ENCODE measurements at places on chromosomes 2 and 18.
A peak's percentile ranks its signal among the peaks of the same experiment; 100 is the strongest.

DNA sequence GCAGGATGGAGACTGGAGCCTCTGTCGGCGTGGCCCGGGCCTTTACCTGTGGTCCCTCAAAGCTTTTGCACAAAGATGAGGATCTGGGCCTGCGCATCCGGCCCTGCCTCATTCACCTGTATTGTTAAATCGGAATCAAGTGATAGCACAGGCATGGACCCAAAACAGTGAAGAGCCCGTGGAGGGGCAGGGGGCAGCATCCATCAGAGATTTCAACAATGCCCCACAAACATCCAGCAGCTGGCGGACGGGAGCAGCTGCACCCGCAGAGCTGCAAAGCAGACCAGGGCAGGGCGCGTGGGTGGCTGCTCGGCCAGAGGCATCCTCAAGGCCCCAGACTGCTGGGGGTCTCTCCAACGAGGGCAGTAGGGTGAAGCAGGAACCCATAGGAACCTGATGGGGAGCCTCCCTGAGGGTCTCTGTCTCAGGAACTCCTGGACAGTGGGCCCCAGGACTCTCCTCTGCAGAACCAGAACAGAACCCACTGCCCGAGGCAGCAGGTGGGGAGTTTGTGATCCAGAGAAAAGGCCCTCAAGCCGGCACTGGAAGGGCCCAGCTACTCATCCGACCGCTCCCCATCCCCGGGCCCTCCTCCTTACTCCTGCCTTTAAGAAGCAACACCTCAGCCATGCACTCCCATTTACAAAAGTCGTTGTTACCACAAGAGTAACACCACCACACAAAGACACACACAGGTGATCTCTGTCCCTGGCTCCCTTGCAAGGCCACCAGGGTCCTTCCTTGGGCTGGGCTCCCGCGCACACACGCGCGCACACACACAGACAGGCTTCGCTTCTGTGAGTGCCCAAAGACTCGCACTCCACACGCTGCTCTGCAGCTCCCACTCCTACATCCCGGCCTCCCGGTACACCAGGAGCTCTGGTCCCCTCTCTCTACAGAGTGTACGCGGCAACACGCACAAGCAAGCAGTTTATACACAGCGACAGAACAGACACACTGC, 28.8 kb downstream of the HDAC4 start:
- no peaks in the 10 kb centered on the region for H3K27me3 ChIP-seq
- no peak for DNase-seq
- H3K36me3 ChIP-seq, result no peaks in the 10 kb centered on the region
- H3K4me1 ChIP-seq, result no peaks in the 10 kb centered on the region
- no peak overlapping the region for H3K4me3 ChIP-seq

DNA sequence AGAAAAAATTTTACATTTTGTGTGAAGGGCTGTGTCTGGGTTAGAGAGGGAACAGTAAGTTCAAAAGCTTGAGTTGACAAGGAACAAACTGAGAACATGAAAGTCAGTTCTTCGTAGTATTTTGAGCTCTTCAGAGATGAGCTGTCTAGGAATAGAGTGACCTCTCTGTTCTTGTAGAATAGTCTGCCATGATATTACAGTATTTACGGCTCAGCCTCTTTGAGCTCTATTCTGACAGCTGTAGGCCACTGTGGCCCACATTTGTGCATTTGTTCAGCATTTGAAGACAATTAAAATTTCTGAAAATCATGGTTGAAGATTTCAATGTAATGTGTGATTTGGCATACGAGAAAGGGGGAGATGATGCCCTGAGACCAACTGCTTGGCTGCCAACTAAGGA, 172.8 kb downstream of the MGAT5 start:
- peak overlapping the region; percentile 62 for H3K27ac ChIP-seq
- DNase-seq, result no peak
- no peaks in the 10 kb centered on the region for H3K27me3 ChIP-seq
- H3K36me3 ChIP-seq, result peaks cover 10% of the 10 kb centered on the region

GRCh38 chr2:2853346-2853745, 522.3 kb upstream of the MYT1L start:
- no peak overlapping the region for H3K27ac ChIP-seq
- H3K36me3 ChIP-seq, result no peaks in the 10 kb centered on the region
- H3K4me1 ChIP-seq, result no peaks in the 10 kb centered on the region
- H3K27me3 ChIP-seq, result peaks cover 17% of the 10 kb centered on the region

DNA sequence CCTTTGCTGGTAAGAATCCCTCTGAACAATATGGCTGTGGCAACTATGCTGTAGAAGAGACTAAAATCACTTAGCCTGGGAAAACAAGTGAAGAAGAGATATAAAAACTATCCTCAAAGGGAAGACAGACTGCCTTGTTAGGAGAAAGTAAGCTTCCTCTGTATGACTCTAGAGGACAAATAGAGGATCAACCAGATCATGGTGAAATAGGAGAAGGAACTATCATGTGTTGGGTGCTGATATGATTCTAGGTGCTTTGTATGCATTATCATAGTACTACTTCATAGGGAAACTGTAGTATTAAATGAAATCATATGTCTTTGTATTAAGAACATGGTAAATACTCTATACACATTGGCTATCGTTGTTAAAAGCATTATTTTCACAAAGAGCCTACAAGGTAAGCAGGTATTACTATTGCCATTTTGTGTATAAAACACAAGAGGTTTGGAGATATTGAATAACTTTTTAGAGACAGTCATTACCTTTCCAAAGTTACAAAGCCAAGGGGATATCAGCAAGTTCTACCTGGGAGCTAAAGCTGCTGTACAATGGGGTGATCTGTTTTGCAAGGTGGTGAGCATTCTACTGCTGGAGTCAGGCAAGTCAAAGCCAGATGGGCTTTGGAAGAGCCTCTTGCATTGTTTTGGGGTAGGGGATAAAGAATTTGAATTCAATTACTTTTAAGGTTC, 402.6 kb downstream of the ALK start:
- H3K36me3 ChIP-seq, result no peaks in the 10 kb centered on the region
- H3K27me3 ChIP-seq, result no peaks in the 10 kb centered on the region
- DNase-seq, result no peak
- peaks cover 45% of the 10 kb centered on the region for H3K4me1 ChIP-seq
- peak overlapping the region; percentile 7 for H3K4me3 ChIP-seq
- H3K27ac ChIP-seq, result peak overlapping the region; percentile 79

DNA sequence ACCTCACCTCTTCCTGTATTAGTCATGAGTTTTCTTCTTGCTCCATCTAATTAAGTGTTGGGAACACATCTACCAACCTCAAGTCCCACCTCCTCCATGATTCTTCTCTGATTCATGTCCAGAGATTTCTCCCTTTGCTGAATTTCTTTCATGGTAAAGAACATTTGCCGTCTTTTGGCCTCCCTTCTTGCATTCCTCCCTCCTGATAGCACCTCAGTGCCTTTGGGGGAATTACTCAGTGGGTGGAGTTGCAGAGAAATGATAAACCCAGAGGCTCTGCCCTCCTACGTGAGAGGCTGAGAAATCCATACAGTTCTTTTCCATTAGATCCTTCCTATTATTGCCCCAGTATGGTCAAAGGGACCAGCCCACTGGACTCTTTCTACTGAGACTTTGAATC, 651.9 kb downstream of the SLC4A3 start:
- peaks cover 76% of the 10 kb centered on the region for H3K4me1 ChIP-seq
- no peaks in the 10 kb centered on the region for H3K27me3 ChIP-seq
- no peak overlapping the region for H3K4me3 ChIP-seq
- H3K27ac ChIP-seq, result peak overlapping the region; percentile 96

DNA sequence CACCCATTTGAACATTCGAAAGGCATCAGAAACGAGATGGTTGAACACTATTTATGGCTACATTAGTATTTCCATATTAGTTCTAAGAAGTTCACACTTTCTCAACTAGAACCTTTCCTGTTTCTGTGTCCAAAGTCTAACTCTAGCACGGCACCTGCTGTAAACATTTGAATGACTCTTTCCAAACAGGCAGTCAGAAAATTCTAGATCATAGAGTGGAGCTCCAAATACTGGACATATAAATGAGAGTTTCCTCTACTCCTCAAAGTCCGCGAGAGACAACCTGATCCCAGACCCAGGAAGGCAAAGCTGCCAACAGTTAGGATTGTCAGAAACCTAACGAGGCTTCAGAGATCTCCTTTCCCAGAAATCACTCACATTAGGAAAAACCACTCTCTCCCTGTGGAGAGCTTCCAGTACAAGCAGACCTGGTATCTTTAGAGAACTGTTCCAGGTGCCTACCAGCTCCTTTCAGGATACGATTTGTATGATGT, 10.6 kb downstream of the RND3 start:
- H3K27ac ChIP-seq, result peak overlapping the region; percentile 98
- peak overlapping the region; percentile 58 for H3K4me3 ChIP-seq

DNA sequence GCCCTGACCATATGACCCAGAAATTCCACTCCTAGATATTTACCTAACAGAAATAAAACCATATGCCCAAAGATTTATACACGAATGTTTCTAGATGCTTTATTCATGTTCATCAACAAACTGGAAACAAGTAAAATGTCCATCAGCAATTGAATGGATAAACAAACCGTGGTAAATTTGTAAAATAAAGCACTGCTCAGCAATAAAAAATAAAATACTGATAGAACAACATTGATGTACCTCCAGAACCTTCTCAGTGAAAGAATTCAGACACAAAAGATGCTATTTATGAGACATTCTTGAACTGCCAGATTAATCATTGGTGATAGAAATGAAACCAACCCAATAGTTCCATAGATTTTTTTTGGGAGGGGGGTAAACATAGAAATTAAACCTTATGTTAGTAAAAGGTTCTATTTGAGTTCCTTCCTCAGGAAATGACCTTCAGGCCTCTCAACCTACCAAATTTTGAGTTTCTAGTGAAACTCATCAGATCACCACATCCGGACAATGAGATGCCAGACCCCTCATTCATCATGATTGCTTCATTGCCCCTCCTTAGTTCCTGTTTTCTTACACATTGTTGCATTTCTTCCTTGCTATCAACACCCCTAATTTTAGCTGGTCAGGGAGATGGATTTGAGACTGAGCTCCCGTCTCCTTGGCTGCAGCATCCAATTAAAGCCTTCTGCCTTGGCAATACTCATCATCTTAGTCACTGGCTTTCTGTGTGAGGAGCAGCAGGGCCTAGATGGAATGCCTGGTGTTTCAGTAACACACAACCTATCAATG, 203.5 kb downstream of the LPIN1 start:
- no peaks in the 10 kb centered on the region for H3K36me3 ChIP-seq
- DNase-seq, result no peak
- H3K4me1 ChIP-seq, result no peaks in the 10 kb centered on the region
- no peak overlapping the region for H3K4me3 ChIP-seq

DNA sequence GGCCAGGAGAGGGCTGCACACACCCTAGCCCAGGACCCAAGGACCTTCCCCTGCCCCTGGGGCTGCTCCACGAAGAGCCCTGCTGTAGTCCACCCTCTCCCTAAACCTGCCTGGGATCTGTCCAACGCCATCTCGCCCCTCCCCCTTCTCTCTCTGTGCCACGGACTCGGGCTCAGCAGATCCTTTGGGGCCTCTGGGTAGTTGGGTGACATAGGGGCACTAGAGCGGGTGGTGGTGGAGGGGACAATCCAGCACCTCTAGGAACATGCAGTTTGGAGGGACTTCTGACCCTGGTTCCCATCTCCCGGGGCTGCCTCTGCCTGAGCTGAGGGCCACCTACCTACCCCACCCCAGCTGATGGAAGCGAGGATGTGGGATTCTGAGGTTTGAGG, 7.3 kb upstream of the CRYBA2 start:
- H3K27me3 ChIP-seq, result peaks cover 18% of the 10 kb centered on the region
- no peak overlapping the region for H3K27ac ChIP-seq
- no peak for DNase-seq
- H3K4me3 ChIP-seq, result no peak overlapping the region
- H3K36me3 ChIP-seq, result no peaks in the 10 kb centered on the region

DNA sequence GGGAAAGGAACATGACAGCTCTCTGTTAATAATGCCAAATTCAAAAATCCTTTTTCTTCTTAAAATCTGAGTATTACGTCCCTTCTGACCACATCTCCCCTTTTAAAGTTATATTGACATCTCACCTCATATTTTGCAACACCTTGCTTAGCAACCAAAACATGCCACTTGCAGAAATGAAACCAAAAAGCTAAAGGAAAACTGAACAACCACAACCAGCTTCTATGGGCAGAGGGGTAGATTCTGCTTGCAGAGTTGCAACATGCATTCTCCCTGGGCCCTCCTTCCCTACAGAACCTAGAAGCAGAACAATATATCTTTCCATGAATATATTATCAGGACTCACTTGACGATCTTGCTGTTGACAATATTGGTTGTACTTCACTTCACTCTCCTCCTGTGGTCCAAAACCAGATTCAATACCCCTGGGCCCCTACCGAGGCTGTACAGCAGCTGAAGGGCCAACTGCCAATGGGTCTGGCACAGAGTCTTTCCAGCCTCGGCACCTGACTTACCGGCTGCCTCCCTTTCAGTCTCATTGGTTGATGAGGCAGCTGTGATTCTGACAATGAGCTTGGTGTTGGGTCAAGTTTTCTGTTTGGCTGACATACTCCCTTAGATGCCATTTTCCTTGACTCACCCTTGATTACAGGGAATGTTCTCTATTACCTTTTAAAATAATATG, 616.6 kb downstream of the ZEB2 start:
- no peak overlapping the region for H3K4me3 ChIP-seq
- no peak for DNase-seq
- H3K4me1 ChIP-seq, result peaks cover 32% of the 10 kb centered on the region

All from PC-3 (cell line).